ENCODE measurements at places on chromosomes 16 and 17.

DNA sequence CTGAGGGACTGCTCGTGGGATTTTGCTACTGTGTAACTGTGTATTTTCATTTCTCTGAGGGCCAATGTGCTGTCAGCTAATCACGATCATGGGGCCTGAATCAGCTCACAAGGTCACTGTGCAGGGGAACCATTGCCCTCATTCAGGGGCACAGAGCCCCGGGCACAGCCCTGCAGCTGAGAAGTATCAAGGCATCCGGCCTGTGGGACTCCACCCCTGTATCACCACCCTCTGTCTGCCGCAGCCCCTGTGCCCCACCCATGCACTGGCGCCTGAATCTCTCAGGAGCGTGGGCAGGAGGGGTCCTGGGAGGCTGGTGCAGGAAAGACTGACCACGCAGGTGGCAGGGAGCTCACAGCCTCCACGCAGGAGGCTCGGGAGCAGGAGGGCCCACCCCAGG is 43.4 kb upstream of the RASD1 start:
- DNase-seq: no peak

GRCh38 chr17:16929035-16929680 is 42.8 kb downstream of the TNFRSF13B start:
- no peak for DNase-seq

DNA sequence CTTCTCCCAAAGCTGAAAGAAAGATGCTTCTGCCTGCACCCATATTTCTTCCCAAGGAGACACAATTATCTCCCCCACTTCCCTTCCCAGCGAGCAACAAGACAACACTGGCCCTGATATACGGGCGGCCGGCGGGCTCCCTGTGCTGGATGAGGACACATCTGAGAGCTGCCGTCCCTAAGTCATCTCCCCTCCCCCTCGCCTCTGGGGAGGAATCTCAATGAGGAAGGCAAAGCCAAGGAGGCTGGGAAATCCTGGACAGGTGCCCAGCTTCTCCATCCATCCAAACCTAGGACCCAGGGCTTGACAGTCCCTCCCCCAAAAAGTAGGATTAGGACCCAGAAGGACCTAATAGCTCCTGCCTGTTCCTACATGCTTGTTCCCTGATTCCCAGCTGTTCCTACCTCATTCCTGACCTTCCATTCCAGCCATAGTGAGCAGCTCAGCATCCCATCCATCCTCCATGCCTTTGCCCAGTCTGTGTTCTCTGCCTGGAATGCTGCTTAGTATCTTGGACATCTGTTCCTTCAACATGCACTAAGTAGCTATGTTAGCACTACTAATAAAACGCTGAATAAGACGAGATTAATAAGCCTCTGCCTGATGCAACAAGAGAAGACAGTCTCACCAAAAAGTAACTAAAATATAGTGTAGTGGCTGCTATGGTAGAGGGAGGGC is 167.9 kb downstream of the CCT6B start:
- DNase-seq: no peak

GRCh38 chr16:19175492-19176262 is 7.6 kb downstream of the SYT17 start:
- no peak for DNase-seq

- DNase-seq: no peak
Observed at GRCh38 chr16:74931445-74931844, 53.5 kb downstream of the WDR59 start.

DNA sequence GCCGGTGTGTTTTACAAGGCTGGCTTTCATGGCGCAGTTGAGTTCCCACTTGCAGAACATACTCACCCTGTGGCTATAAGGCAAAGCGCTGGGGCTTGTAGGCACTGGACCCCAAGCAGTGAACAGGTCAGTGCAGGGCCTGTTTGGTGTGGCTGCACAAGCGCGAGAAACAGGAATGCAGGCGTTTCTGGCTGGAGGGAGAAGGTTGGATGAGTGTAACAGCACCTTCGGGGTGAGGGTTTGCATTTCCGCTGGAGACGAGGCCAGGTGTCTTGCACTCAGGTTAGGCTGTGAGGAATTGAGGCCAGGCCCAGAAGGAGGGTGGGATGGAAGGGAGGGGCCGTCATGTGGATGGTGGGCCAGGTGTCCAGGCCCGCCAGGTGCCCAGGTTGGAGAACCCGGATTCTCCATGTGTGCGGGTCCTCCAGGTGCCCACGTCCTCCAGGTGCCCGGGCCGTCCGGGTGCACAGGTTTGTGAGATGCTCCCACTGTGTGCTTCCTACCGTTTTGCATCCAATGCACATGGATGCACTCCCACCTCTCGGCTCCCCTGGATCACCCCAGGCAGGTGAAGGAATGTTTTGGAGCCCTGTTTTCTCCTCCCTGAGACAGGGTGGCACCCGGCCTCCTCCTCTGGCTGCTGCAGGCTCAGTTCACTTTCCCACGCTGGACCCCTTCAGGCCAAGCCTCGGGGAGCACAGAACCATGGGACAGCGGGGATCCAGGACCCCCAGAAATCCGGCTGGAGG is 46.0 kb downstream of the SLC7A5 start:
- DNase-seq: no peak

DNA sequence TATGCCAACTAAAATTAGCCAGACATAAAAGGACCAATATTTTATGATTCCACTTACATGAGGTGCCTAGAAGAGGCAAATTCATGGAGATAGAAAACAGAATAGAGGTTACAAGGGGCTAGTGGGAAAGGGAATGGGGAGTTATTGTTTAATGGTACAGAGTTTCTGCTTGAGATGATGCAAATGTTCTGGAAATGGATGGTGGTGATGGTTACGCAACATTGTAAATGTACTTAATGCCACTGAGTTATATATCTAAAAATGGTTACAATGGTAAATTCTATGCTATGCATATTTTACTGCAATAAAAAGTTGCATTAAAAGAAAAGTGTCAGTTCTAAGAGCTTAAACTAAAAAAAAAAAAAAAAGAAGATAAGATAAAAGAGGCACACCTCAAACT is 17.9 kb downstream of the MT1X start:
- DNase-seq: no peak

DNA sequence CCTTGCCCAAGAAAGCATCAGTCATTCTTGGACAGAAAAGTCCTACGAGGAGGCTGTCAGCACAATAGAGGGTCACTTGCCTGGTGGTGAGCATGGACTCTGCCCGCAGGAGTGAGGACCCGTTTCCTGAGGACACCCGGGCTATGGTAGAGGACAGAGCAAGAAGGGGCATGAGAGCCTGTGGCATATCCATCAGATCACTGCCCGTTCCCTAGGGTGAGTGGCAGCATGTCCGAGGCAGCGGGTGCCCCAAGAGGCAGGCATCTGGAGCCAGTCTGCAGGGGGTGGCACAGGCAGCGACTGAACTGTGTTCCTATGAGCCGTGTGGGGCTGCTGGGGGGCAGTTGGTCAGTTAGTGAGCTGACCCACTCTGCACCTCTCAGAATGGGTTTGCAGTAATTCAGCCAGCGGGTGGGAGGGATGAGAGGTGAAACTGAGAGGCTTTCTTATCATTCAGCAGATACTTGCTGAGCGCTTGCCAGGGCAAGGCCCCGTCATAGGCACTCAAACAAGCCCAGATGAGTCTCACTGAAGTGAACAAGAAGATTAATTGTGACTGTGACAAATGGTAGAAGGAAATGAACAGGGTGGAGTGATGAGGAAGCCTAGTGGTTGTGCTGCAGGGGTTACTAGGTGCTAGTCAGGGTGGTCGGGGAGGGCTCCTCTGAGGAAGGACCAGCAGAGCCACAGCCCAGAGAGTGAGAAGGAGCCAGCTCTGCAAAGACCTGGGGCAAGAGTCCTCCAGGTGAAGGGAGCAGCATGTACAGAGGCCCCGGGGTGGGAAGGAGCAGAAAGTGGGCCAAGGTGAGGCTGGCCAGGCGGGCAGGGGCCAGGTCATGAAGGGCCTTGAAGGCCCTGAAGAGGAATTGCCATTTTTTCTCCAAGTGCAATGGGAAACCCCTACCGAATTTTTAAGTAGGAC is 87.9 kb downstream of the CLEC16A start:
- no peak for DNase-seq

Measured in stimulated activated CD8-positive, alpha-beta memory T cell treated with anti-CD3 and anti-CD28 coated beads, Interleukin-7, amount 100 ng/mL, for 4 hours (primary cell).